ENCODE measurements at places on chromosomes 2 and 18.
A peak's percentile ranks its signal among the peaks of the same experiment; 100 is the strongest.

DNA sequence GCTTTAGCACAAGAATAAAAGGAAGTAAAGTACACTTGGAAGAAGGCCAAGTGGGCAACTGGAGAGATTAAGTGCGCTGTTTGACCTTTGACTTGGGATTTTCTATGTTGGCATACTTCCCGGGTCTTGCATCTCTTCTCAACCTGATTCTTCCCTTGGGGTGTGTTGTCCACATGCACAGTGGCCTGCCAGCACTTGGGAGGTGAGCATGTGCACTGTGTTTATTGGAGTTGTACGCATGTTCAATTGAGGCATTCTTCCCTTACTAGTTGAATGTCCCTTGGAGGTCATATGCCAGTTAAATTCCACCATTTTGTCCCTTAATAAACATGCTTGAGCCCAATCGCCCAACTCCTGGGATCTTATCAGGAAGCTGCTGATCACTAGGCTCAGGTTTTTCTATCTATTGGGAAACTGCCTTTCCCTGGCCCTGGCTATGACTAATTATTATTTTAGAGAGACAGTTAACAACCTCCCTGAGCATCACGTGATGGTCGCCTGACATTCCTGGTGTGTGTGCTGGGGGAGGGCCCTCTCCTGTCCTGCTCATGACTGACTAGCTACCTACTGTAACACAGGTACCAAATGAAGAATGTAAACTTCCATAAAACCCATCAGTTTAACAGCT lies 62.5 kb upstream of the RAPGEF4 start:
- DNase-seq, result no peak

DNA sequence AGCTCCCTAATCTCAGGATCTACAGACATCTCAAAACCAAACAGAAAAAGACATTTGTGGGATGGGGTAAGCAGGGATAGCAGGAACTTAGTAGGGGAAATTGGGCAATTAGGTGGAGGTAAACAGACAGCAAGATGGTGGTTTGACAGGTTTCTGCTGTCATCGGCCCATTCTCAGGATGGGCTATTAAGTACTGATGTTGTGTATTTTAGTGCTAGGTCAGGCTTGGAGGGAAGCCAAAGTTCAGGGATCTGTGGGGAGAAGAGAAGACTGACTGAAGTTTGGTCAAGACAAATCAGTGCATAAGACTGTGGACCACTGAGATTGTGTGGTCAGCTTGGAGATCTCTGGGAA lies 96.8 kb upstream of the THUMPD2 start:
- DNase-seq, result no peak

DNA sequence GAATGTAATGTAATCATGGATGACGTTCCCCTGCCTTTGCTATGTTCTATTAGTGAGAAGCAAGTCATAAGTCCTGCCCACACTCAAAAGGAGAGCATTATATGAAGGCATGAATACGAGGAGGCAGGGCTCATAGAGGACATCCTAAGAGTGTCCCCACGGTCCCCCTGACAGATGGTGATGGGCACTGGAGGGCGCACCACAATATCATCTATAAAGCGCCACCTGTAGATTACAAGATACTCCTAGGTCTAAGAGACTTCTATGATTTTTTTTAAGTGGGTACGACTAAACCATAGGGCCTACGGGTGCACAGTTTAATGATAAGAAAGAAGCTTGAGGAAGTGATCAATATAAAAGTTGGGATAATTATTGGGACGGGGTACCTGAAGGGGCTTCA lies 131.0 kb downstream of the PAX3 start:
- no peak for DNase-seq

DNA sequence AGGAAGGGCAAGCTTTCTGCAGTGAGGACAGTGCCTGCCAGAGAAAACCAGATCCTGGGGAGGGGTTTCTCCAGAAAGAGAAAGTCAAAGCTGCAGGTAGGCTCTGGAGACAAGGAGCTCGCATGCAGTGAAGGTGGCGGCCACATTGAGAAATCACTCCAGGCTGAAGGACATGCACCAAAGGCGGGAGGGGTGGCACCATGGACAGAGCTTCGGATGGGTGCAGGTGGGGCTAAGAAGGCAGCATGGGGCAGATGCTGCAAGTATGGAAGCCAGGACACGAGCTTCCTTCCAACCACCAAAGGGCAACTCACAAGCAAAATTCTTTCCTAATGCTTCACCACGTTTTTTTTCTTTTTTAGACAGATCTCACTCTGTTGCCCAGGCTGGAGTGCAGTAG lies 104.4 kb upstream of the SLC35G4 start:
- no peak for DNase-seq

DNA sequence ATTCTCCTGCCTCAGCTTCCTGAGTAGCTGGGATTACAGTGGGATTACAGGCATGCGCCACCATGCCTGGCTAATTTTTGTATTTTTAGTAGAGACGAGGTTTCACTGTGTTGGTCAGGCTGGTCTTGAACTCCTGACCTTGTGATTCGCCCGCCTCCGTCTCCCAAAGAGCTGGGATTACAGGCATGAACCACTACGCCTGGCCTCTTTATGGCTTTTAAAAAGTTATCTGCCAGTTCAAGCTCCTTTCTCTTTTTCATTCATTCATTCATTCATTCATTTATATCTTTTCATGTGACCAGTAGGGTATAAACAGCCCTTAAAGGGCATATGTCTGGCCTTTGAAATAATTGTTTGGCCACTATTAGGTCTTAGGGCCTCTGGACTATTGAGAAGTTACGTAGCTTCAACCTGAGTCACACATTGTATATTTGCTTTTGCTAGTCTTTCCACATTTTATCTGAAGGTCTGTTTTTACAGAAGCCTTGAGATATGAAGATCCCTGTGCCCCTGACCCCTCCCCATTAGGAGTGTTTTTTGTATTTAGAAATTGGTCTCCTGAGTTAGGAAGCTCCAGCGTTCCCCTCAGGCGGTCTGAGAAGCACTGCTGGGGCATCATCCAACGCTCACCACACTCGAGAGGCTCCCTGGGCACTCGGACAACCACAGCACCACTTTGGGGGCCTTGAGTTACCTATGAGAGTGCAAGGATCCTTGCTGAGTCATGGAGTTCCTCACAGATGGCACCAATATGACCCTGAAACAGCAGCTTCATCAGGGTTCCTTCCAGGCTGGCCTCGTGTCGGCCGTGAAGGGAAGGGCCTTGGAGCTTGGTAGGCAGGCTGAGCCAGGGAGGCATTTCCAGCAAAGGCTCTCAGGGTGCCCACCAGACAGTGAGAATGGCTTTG lies 21.8 kb downstream of the FZD5 start:
- no peak for DNase-seq

GRCh38 chr2:234981197-234982095 lies 29.6 kb downstream of the SH3BP4 start:
- peak; percentile 100 for DNase-seq

DNA sequence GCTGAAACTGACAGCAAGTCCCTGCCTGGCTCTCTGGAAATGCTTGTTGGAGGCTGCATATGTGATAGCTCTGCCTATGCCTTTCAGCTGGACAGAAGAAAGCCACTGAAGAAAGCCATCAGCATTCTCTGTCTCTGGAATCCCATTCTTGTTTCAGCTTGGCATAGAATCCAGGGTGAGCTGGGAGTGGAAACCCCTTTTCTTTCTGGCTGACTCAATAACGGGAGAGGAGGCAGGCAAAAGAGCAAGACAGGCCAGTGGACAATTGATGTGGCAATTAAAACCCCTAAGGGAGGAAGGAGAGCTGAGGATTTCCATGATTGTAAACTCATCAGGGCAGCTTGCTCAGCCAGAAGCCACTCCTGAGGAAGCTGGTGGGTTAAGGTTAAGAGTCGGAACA lies 208.1 kb downstream of the CLIP4 start:
- peak; percentile 32 for DNase-seq

GRCh38 chr2:235511187-235511661 lies 17.4 kb downstream of the AGAP1 start:
- peak; percentile 88 for DNase-seq

GRCh38 chr2:98027538-98027937 lies 31.8 kb upstream of the TMEM131 start:
- DNase-seq, result no peak

- DNase-seq, result no peak
Observed at GRCh38 chr2:26849056-26849999, 1.4 kb downstream of the DPYSL5 start.

DNA sequence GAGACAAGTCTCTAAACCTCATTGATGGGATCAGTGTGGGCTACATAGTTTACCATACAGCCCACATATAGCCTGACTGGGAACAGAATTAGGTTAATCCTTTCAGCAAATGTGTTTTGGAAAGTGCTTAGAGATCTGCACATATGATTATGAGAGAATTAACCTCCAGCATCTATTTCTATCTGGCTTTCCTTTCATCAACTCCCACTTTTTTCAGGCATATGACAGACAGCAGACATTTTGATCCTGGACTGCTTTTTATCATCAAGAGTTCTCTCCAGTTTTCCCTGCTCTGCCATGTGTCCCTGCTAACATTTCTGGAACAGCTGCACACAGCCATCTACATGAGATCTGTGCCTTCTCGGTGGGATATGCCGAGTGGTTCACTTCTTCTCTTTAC lies 139.5 kb upstream of the LRP1B start:
- no peak for DNase-seq

GRCh38 chr2:176175709-176176607 lies 12.5 kb upstream of the HOXD1 start:
- DNase-seq, result no peak

GRCh38 chr2:217016796-217017419 lies 157.0 kb upstream of the TNP1 start:
- DNase-seq, result no peak

DNA sequence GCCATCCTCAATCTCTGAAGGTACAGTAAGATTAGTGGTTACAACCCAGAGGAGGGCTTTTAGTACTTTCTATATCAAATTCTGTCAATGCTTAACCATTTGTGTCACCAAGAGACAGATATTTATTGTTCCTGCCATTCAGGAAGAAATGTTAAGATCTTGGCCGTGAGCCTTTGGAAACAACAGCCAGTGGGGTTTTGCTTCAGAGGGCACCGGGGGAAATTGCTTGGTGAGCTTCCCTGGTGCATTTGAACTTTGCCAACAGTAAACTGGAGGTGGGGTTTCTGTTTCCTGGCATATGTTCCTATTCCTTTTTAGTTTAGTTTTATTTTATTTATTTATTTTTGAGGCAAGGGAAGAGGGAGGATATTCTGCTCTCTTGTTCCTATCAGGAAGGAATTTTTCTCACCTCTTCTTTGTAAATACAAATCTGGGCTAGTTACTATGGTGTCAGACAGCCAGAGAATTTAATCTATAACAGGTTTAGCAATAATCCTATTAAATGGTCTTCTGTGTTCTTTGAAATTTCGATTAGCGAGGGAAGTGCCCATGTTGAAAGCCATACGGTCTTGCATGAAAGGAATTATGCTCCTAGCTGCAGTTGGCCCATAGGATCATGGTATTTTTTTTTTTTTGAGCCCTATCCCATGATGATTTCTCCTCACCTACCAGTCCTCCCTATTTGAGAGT lies 95.7 kb downstream of the MAIP1 start:
- no peak for DNase-seq

DNA sequence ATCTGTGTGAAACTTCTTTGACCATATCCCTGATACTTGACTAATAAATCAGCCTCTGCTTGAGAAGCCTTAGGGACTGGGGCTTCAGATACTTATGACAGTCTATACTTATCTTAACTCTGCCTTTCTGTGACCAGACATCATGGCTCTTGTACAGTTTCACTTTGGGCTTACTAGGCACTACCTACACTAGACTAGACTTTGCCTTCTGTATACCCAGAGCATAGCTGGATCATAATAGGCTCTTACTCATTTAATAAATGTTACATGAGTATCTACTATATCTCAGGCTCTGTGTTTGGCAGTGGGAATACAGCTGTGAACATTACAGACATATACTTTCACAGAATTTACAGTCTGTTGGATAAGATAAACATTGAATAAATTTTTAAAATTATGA lies 9.0 kb downstream of the UGP2 start:
- DNase-seq, result no peak

DNA sequence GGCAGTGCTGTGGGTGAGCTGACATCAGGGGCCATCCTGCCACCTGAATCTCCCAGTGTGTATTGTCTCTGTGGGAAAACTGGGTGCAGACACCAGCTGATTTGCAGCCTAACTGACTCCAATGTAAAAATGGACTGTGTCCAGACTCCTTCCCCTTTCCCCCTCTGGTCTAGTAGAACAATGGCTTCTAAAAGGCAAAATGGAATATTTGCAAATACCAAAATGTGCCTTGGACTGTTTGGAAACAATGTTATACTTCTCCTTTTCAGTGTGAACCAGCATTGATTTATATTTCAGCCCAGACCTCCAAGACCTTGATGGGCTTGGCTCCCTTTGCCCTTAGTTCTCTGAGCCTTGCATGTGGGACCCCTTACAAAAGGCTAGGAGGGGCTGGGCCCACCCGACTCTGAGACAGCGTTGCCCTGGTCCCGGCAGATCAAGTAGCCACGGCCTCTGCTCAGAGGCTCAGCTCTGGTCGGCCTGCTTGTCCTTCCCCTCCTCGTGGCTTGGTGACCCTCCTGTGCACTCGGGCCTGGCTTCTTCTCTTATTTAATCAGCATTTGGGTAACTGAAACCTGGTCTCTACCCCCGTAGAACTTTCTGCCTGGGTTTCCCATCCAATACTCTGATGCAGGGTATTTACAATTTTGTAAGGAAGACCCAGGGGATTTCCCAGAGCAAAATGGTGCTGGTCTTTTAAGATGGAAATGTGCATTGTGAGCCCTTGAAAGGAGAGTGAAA lies 18.0 kb upstream of the ACKR3 start:
- DNase-seq, result no peak

DNA sequence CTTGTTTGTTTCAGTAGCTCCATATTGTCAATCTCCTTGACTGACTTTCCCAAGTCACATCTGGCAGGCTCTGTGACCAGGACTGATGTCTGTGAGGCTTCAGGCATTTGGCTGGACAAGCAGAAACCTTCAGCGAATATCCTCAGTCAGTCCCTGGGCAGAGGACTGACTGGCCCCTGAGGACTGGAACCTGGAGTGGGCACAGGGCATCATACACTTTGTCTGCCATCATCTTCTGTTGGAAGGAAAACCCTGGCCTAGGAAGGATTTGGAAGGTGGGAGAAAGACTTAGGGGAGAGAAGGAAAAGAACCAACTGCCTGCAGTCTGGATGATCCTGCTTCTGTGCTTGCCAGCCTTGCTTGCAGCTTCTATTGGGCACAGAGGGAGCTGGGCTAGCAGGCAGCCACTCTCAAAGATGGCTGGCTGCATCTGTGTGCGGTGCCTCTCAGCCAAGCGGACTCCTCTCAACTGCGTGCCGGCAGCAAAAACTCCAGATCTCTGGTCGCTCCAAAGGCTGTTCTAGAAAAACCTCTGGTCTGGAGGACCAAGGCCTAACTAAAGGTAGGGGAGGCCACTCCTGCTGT lies 126.8 kb downstream of the MARCHF4 start:
- DNase-seq, result no peak

GRCh38 chr2:18833941-18834340 lies 244.6 kb upstream of the NT5C1B start:
- DNase-seq, result peak; percentile 30
